GM12865 (cell line): ENCODE measurements at places on chromosomes 7 and 10.

DNA sequence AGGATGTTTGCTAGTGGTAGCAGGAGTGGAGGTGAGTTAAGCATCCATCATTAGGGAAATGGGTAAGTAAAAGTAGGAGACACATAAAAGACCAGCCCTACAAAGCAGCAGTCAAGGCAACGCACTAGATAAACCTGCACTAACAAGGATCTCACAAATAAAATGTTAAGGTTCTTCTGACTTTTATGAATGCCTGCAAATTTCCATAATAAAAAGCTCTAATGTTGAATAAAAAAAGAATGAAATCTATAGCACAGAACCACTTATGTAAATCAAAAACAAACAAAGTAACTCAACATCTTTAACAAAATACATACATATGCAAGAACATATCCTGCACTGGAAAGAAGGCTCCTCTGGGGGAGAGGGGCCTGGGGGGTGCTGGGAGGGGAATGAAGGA lies 4.6 kb downstream of the SGMS1 start:
- DNase-seq, result no peak

DNA sequence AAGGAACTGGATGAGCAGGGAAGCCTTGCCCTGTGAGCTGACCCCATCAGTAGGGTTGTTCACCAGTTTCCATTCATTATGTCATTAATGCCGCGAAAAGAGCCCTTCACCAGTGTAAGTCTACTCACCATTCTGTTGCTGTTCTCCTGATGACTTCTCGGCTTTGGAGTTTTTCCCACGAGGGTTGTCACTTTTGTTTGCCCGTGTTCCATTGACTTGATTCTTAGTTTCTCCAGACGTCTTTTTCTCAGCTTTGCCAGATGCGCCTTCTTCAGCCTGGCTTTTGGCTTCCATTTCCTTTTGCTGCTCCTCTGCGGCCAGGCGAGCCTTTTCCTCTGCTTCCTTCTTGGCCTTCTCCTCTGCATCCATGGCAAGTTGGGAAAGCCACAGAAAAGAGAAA lies 128.8 kb downstream of the PPP1R17 start:
- DNase-seq, result no peak

DNA sequence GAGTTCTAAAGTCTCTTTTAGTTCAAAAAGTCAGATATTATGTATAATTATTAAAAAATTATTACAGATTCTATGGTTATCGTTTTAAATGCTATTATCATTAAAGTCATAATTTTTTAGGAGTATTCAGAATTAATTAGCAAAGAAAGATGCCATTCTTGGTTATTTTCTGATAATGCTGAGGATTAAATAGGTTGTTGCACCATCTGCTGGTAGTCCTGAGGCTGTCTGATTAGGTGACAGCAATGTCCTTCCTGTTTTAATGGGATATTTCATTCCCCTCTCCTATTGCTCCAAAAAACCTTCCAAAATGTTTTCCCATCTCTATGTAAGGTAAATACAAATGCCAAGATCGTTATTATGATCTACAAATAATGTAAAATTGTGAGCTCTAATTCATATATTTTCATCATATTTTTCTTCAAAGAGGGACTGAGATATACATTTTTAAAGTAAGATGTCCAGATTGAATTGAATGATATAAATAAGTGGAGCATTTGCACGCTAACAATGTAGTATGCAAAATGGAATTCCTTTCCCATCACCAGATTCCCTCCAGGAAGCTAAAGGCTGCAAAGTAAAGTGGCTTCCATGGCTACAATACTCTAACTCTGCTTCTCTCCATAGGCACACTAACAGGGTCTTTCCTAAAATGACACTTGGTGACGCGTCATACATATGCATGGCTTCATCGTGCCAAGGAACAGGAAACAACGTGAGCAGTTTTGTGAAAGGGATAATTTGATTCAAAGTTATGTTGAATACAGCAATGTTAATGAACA lies 58.8 kb upstream of the AKR1E2 start:
- no peak for DNase-seq

- DNase-seq, result no peak
Measured at GRCh38 chr7:24141874-24142509, 142.0 kb upstream of the NPY start.

DNA sequence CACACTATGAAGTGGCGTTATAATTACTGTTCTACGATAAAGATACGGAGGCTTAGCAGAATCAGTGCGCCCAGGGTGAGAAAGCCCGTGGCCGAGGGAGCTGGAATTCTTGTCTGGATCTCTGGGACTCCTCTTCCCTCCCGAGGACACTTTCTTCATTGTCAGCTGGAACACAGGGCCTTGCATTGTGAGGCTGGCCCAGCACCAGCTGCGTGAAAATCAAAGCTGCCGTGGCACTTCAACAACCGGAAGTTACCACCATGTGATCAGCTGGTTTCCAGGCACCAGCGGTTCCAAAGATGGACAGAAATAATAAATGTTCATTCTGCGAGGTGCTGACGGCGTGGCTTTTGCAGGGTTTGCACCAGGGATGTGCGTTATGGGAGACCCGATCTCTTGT lies 234.0 kb upstream of the PITRM1 start:
- DNase-seq, result no peak

- DNase-seq, result no peak
Measured at GRCh38 chr10:117936566-117936965, 110.2 kb downstream of the RAB11FIP2 start.

DNA sequence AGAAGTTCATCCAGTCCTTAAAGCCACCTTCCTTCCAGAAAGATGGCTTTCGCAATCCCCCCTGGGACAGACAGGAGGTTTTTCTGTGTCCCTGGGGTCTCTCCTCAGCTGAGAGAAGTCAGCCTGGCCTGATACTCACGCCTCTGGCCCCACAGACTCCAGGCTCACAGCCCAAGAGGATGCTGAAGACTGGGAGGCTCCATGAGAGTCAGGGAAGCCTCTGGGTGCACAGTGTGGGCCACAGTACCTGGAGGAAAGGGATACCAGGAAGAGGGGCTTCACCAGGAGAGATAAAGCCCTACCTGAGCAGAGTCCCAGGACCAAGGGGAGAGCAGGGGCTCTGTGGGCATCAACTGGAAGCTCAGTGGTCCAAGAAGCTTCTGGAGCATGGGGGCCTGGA lies 324.4 kb downstream of the GRID1 start:
- DNase-seq, result no peak

- DNase-seq, result no peak
Measured at GRCh38 chr10:131354380-131354779, 42.9 kb upstream of the TCERG1L start.

GRCh38 chr7:147915781-147916180 lies 674.8 kb upstream of the C7orf33 start:
- DNase-seq, result no peak

DNA sequence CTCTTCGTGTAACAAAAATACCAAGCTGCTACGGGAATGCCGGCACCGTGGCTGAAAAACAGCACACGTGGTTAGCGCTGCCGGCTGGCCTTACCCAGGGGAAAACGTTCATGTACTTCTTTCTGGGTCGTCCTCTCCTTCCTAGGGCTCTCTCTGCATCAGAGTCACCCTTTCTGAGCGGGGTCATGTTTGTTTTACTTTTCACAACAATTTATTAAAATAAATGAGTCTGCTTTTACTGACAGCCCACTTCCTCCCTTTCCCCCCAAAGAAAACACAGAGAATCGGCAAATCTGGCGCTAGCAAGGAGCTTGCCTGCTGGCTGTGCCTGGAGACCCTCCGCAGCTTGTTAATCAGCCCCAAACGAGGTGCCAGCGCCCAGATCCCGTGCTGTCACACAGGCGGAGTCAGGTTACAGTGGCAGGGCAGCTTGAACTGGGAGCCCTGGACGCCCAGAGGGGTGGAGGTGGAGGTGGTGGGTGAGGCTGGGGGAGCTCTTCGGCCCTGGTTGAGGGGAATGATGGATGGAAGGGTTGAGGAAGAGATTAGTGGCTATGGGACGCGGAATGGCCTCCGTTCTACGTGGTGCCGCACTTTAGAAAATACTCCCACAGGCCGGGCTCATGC lies 162.2 kb upstream of the TNS3 start:
- no peak for DNase-seq

- DNase-seq, result no peak
Measured at GRCh38 chr7:93284908-93285307, 52.7 kb downstream of the VPS50 start.

DNA sequence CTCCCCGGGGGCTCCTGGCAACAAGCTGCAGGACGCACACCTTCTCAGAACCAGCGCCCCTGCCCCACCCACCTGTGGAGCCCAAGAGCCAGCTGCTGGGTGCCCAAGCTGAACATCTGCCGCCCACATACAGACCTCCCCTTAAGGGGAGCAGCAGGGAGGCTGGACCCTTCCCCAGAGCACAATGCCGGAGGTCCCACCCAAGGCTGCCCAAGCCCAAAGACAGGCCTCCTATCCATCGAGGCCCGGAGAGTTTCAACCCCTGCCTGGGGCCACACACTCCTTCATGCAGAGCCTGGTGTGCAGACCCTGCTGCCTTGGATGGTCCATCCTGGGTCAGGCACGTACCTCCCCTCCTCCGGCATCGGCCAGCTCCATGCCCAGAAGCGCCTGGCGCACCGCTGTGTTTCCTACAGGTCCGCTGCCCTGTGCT lies 48.7 kb downstream of the VIPR2 start:
- DNase-seq, result no peak

DNA sequence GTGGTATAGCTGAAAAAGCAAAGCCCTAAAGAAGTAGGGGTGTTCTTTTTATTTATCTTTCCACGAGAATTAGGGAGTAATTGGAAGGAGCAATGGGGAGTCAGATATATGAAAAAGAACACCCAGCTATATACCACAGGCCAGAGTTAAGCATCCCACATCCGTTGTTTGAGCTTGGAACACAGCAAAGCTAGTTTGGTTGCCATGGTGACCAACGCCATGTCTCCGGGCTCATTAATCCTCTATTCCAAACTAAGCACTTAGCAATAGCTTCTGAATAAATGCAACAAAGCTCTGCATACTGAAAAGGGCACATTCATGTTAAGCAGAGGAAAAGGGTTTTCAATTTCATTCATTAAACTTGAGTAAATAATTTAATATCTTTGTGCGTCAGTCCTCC lies 23.5 kb downstream of the ASB4 start:
- DNase-seq, result peak; percentile 32

DNA sequence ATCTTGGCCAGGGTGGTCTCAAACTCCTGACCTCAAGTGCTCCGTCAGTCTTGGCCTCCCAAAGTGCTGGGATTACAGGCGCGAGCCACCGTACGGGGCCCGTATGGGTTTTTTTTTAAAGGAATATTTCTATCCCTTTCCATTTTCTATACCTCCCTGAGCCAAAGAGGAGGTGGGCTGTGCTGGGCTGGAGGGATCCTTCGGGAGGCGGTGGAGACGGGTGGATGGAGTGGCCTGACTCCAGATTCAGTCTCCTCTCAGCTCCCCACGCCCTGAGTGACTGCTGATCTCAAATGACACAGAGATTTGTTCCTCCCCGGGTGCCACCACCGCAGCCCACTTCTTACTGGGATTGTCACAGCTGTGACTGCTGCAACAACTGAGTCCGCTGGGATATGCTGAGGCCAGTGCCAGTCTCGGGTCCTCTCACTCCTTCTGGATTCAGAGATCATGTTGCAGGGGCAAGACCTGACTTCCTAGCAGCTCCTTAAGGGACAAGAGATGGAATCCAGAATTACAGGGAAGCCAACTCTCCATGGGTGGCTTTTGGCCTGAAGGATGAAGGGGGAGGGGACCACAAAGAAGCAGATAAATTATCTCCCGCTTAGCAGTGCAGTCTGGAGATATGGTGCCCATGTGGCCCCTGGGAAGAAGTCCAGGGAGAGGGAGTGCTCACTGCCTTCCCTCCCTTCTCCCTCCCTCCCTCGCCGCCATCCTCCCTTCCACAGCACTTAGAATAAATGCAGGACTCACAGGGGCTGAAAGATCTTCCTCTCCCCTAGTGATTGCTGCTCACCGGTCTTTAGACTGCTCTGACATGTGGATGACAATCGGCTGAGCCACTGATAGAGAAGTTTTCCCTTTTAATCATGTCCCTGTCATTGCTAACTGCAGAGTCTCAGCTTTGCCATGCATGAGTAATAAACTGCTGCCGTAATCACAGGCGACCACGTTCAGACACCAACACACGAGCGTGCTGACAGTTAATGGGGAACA lies 14.3 kb downstream of the GALNT17 start:
- no peak for DNase-seq

GRCh38 chr10:44968091-44968490 lies 8.5 kb downstream of the RASSF4 start:
- DNase-seq, result peak; percentile 40

GRCh38 chr10:7042419-7043054 lies 368.3 kb downstream of the SFMBT2 start:
- no peak for DNase-seq

- DNase-seq, result no peak
Measured at GRCh38 chr10:129381741-129382140, 85.3 kb upstream of the MGMT start.

GRCh38 chr7:24307326-24307725 lies 23.3 kb downstream of the NPY start:
- no peak for DNase-seq

- DNase-seq, result no peak
Measured at GRCh38 chr7:120529736-120530135, 256.8 kb downstream of the KCND2 start.

DNA sequence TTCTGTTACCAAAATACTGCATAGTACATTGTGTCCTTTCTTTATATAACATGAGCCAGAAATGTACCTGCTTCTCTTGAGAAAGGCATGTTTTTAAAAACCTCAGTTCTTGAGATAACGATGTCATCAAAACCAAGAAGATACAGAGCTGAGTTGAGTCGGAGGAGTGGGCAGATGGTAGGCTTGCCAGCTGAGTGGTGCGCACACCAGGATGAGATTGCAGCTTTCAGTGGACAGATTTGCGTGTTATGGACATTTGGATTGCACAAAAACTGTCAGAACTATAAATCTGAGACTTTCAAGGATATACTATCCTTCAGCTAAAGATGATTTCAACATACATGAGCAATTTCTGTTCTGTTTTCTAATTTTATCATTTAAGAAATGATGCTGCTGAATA lies 25.0 kb downstream of the PRKAR2B start:
- no peak for DNase-seq

DNA sequence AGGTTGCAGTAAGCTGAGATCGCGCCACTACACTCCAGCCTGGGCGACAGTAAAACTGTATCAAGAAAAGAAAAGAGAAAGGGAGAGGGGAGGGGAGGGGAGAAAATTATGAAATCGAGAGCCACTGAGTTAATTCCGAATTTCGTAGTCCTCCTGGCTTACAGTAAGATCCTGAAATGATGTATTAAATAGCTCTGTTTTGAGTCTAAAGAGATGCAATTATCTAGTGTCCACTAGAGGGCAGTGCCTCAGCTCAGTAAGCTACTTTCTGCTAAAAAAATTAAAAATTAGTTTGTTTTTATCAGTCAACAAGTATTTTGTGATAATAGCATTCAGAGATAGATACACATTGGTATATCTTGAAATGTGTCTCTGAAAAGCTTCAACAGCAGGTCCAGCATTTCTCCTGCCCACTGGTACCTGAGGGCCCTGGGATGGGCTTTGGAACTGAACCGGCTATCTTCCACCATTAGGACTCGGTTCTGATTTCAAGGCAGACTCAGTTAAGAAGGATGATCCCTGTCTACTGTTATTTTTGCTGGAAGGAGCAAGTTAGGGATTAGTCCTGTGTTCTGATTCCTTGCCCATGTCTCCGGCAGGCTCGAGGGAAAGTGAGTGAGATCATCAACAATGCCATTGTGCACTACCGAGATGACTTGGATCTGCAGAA lies 19.5 kb downstream of the TSPAN33 start:
- peak; percentile 80 for DNase-seq

- DNase-seq, result no peak
Measured at GRCh38 chr10:29319205-29319781, 30.4 kb downstream of the LYZL1 start.

GRCh38 chr7:13017881-13018280 lies 330.4 kb downstream of the ARL4A start:
- DNase-seq, result no peak
